ENCODE measurements at places on chromosomes 4 and X.
A peak's percentile ranks its signal among the peaks of the same experiment; 100 is the strongest.

- DNase-seq = no peak
Measured at GRCh38 chr4:185128272-185129119, 14.6 kb upstream of the SLC25A4 start.

- DNase-seq = no peak
Measured at GRCh38 chr4:5024673-5025072, 5.4 kb upstream of the CYTL1 start.

- no peak for DNase-seq
Measured at GRCh38 chrX:38727668-38728067, 73.6 kb upstream of the MID1IP1 start.

GRCh38 chrX:17501746-17502145, 126.7 kb downstream of the NHS start:
- no peak for DNase-seq

DNA sequence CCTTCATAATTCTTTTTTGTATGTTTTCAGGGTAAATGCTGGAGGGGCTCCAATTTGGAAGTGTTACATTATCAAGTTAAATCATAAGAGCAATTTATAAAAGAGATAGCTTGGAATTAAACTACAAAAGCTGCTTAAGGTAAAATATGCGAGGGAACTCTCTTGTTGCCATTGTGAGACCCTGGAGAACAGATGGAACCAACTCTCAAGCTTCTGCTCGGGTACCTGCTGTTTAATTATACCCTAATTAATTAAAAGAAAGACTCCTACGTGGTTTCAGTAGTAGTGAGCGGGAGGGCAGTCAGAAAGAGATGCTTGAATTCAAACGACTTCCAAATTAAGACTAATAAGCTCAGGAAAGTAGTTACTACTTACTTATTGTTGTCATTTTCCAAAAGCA, 313.1 kb upstream of the TACR3 start:
- no peak for DNase-seq

DNA sequence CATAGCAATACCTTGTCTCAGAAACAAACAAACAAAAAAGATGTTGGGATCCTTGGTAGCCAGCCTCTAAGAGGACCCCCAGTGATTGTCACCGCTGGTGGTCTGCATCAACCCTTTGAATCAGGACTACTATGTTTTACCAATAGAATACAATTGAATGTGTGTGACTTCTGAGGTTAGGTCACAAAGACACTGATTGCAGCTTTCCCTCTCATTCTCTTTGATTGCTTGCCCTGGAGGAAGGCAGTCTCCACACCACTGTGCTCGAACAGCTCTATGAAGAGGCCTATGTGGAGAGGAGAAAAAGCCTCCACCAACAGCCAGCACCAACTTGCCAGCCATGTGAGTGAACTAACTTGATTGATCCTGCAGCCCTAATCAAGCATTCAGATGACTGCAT, 2.8 kb upstream of the SMIM14 start:
- no peak for DNase-seq

GRCh38 chrX:80556148-80556547, 135.9 kb downstream of the TENT5D start:
- no peak for DNase-seq

DNA sequence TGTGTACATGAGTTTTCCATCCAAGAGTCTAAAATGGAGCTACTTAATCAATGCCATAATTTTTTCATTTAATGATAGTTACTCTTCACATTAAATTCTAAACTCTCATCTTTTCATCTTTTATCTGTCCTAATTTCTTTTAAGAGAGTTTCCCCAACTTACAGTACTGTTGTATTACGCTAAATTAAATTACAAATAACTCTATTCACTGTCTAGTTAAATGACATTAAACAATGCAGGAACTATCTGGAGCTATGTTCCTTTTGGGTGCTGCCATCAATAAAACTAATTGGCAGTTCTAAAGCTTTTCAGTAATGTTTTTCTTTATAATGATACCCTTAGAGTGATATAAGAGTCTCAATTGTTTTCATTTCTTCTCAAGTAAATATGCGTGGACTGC, 227.6 kb downstream of the ANKRD50 start:
- DNase-seq = no peak

DNA sequence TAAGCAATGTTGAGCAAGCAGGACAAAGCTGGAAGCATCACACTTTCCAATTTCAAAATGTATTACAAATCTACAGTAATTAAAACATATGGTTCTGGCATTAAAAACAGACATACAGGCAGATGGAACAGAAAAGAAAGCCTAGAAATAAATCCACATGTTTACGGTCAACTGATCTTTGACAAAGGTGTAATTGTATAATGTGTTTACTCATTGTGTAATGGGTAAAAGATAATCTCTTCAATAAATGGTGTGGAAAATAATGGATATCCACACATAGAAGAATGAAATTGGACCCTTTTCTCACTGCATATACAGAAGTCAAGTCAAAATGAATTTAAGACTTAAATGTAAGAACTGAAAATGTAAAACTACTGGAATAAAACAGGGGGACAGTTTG, 394.2 kb downstream of the ANKRD50 start:
- no peak for DNase-seq

DNA sequence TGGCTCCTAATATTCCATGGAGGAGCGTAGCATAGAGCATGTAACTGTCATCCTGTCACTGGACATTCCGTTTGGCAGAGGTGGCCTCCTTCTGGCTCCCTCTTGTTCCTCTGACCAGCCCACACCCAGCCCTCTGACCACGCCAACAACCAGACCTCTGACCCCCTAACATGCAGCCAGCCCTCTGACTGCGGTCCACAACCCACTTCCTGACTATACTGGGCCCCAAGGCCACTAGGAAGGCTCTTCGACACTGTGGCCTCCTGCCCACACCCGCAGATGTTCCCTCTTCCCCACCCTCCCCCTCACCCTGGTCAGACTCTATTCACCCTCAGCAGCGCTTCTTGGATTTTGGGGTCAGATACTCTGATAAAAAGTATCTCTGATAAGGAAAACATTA, 141.4 kb downstream of the EVC2 start:
- no peak for DNase-seq

GRCh38 chr4:80226094-80226493, 28.8 kb downstream of the PRDM8 start:
- DNase-seq = no peak

GRCh38 chrX:17861489-17862011, 452 bp upstream of the RAI2 start:
- DNase-seq = no peak

- DNase-seq = no peak
Measured at GRCh38 chrX:15376956-15377355, 7.3 kb downstream of the VEGFD start.

- DNase-seq = no peak
Measured at GRCh38 chr4:140266958-140267568, 106.4 kb upstream of the SCOC start.

DNA sequence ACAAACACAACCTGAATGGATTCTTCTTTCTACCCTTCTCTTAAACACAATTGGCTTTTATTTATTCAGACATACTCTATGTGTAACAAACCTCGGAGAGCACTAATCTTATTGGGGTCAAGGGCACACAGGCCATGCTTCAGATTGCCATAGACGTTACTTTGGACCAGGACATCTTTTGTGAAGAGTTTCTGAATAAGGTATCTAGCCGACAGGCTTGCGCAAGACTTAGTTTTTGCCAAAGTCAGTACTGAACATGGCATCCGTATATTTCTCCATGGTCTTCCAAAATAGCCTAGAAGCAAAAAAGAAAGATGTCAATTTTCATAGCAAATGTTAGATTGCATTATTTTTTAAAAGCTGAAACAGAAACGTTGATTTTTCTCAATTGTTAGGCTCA, 49.8 kb downstream of the BEND2 start:
- no peak for DNase-seq

DNA sequence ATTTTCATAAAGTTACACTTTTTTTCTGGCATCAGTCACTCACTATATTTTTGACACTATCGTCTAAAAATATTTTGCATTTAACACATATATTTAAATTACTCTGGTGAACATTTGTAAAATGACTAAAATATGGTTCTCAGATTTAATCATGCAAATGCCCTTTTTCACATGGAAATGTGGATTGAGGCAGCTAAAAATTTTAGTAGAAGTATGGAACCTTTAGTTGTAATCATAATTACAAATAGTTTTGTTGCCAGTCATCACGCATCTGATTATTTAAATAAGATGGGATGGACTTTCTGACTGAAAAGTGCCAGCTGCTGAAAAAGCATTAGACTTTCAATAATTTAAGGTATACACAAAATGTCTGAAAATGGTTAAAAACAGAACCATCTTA, 119.3 kb downstream of the PDHA2 start:
- no peak for DNase-seq

DNA sequence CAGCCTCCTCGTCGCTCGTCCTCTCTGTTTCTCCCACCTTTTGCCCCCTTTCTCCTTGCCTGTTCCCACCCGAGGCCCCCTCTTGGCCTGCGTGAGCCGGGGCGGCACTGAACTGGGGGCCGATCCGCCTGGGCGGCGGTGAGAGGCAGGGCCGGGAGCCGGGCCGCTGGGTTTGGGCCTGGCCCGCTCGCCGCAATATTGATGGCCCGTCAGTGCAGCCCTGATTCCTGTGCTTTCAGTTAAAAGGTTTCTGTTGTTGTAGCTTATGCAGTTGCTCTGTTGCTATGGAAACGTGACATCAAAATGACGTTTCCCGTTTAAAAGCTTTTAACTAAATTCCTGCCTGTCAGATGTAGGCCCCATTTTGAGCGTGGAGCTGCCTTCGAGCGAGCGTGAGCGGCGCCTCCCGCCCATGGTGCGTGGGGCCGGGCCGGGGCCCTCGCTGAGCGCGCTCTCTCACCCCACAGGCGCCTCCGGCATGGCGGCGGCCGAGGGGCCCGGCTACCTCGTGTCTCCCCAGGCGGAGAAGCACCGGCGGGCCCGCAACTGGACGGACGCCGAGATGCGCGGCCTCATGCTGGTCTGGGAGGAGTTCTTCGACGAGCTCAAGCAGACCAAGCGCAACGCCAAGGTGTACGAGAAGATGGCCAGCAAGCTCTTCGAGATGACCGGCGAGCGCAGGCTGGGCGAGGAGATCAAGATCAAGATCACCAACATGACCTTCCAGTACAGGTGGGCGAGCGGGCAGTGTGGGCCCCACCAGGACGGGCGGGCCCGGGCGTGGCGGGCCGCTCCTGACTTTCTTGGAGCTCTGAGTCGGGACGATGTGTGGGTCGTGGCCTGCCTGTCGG, at the start of gene MSANTD1:
TSS of gene MSANTD1 (plus strand) at position 349 of the 851 bp plus-strand sequence. CDS start at position 413, 64 bp downstream.
- no peak for DNase-seq

DNA sequence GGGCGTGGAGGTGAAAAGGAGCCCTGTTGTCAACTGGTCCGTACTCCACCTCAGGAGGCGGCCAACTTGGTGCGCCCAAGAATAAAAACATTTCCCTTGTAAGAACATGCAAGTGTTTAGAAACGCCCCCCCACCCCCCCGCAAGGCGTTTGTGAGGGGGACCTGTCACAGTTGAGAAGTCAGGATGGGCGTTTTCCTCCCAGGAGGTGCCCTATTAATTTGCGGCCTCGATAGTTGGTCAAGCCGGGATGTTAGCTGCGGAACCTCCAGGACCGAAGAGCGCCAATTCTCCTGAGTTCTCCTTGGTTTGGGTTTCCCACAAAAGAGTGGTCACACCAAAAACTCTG, 651 bp upstream of the SAP30 start:
- DNase-seq = peak; percentile 91

GRCh38 chrX:13339607-13340006, 19.8 kb upstream of the ATXN3L start:
- no peak for DNase-seq
